ENCODE measurements at places on chromosomes 2 and 18.

- DNase-seq: no peak
Measured at GRCh38 chr2:239587311-239587731, 186.5 kb upstream of the HDAC4 start.

DNA sequence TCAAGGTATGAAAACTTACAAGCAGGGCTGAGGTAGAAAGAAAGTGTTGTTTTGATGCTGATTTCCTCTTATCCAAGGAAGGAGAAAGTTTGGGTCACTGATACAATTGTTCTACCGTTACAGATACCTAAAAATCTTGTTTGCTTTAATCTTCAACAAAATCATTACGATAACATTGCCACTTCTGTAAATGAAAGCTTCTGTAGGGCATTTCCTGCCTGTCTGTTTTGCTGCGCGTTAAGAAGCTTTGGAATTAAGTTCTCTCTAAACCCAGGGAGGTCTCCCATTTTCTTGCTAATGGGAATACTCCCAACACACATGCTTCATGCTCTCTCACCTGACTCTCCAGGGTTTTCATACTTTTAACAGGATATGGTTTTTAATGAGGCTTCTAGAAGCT is 258.5 kb downstream of the PTGR3 start:
- DNase-seq: no peak

GRCh38 chr2:148244593-148245292 is 223.9 kb downstream of the MBD5 start:
- DNase-seq: no peak

- no peak for DNase-seq
Measured at GRCh38 chr2:40367652-40368051, 84.2 kb downstream of the SLC8A1 start.

DNA sequence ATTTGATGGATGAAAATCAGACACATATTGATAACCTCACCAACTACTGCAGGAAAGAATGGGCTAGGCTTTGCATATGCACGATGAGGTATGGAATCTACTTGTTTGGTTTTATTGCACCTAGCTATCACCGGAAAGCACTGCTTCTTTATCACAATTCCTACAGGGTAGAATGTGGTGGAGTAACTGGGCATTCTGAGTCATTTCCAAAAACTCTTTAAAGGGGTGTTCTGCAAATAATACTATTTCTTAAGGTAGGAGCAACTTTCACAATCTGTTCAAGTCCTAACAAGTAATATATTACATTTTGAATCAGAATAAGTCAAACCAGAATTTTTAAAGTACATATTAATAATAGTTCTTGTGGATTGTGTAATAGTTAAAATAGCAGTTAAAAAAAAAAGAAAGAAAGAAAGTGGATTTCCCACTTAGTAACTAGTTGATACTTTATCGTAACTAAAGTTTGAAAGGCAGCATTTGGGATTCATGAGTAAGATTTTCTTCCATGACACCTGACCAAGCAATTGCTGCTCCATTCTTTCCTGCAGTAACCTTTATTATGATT is 40.5 kb downstream of the INO80C start:
- DNase-seq: no peak

GRCh38 chr2:53715568-53715967 is 52.0 kb upstream of the CHAC2 start:
- DNase-seq: no peak

DNA sequence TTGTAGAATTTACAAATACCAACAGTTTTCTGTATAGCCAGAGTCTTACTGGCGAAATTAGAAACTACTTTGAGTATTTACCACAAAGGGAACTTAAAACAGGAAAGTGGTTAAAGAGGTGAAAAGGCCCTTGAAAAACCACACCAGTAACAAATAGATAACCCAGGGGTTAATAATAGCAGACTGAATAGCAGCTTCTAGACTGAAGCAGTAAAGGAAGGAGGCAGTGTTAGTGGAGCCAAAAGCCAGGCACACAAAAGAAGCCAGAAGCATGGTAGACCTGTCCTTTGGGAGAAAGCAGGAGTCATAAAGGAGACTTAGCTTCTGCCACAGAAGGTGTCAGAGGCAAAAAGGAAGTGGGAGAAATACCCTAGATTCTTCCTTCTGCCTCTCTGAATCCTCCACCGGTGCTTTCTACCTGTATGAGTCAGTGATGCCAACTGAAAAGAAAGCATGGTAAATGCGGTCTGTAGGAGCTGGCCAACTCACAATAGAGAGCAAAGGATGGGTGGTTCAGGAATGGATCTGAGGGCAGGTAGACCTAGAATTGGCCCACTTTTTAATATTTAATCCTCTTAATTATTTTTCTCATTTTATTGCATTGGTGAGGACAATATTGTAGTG is 97.3 kb downstream of the ARL6IP6 start:
- DNase-seq: no peak

GRCh38 chr2:29130295-29130694 is 15.1 kb downstream of the CLIP4 start:
- peak; percentile 46 for DNase-seq

GRCh38 chr2:165573534-165574461 is 104.3 kb downstream of the CSRNP3 start:
- peak; percentile 92 for DNase-seq

- DNase-seq: no peak
Measured at GRCh38 chr2:42138163-42139015, 30.8 kb upstream of the EML4 start.

DNA sequence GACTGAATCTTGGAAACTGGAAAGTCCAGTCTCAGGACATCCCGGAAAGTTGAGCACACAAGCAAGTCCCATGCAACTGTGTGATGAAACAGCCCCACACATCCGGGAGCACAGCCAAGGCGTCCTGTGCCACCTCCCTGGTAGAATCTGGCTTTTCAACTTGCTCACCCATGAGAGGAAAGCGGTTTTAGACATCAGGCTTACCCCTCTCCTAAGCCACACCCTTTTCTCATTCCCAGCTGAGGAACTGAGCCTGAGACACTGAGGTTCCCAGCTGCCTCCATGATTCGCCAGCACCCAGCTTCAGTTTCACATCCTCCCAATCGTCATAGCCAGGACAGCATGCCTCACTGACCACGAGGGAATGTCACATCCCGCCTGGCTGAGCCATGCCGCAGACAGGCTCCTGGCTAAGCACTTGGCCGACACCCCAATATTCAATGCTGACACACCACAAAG is 60.3 kb downstream of the STEAP3 start:
- DNase-seq: no peak

- no peak for DNase-seq
Measured at GRCh38 chr2:123040506-123040905, 984.6 kb upstream of the CNTNAP5 start.

GRCh38 chr2:38553554-38553953 is 49.2 kb downstream of the HNRNPLL start:
- no peak for DNase-seq

GRCh38 chr2:82748653-82749052 is 1710.4 kb downstream of the SUCLG1 start:
- no peak for DNase-seq

GRCh38 chr18:75111760-75112159 is 97.2 kb downstream of the PTGR3 start:
- no peak for DNase-seq

- DNase-seq: no peak
Measured at GRCh38 chr2:126543081-126543480, 112.9 kb upstream of the GYPC start.

DNA sequence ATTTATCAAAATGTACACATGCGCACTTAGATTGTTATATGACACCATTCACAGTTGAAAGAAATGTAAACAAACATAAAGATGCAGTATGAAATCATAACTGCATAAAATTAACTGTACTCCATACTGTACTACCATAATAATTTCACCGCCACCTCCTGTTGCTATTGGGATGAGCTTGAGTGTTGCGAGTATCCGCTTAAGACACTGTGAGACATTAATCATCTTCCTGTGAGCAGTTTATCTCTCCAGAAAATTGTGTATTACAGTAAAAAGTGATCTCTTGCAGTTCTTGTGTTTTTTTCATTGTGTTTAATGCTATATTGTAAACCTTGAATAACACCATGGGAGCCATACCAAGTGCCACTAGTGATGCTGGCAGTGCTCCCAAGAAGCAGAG is 46.1 kb downstream of the OLA1 start:
- DNase-seq: no peak

DNA sequence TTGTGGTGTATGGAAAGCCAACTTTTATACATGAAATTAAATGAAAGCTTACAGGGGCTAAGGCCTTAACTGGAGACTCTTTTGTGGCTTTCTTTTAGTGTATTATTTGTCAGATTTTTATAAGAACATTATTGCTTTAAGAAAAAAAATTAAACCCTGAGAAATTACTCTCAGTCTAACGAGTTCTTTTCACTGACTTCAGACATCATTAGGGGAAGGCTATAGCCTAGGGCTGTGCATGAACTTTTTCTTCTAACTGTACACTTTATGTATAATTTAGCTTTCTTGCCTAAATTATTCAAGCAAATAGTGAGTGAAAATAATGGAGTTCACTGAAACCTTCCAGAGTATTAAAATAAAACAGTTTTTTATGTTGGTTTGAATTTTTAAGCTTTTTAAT is 151.1 kb upstream of the MEIS1 start:
- DNase-seq: no peak

GRCh38 chr2:133968446-133968845 is 285.4 kb upstream of the MGAT5 start:
- no peak for DNase-seq

DNA sequence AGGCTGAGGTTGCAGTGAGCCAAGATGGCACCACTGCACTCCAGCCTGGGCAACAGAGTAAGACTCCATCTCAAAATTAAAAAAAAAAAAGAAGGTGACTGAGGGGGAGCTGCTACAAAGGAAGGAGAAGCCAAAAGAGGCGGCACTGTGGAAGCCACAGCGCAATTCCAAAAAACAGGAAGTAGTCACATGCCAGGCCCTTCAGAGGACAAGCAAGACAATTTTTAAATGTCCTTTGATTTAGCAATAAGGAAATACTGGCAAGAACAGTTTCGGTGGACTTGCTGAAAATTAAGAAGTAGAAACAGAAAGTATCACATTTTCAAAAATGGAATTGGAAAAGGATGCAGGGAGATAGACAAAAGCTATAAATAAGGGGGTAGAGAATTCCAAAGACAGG is 122.8 kb downstream of the OSBPL1A start:
- no peak for DNase-seq

- DNase-seq: no peak
Measured at GRCh38 chr2:95275601-95276243, 1.5 kb downstream of the PROM2 start.

DNA sequence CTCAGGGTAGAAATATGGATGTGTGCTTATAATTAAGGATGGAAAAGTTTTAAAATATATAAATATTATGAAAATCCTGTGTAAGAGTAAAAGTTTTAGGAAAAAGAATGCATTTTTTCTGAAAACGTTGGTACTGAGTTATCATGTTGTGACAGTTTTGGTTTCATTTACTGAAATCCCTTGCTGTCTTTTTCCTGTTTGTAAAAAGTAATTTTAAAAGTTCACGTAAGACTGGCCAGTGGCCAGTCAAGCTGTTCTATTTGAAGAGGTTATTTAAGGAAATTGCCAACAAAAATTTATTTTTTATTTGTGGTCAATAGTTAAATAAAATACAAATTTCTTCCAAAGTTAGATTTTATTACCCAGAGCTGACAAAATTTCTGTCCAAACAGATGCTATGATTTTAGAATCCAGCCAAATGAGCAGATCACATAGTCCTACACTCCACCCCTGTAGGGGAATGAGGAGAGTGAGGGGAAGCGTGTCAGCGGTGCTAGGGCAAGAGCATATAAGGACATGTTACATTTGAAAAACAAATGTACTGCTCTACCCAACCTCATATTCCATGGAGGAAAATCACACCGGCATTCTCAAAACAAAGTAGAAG is 297.8 kb upstream of the TFPI start:
- DNase-seq: no peak

DNA sequence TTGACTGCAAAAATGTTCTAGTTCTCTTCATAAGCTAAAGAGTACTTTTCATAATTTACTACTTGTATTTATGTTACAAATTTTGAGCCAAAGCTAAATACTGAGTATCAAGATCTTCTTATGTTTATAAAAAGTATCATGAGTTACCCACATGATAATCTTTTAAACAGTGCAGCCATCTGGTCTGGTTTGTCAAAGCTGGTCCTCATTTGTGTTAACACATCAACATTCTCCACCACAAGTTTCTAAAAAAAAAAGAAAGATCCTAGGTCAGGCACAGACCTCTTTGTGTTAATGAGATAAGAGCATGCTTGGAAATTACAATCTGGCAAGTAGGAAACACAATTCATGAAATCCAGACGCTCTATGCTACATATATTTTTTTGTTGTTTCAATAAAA is 75.5 kb upstream of the FRZB start:
- no peak for DNase-seq

DNA sequence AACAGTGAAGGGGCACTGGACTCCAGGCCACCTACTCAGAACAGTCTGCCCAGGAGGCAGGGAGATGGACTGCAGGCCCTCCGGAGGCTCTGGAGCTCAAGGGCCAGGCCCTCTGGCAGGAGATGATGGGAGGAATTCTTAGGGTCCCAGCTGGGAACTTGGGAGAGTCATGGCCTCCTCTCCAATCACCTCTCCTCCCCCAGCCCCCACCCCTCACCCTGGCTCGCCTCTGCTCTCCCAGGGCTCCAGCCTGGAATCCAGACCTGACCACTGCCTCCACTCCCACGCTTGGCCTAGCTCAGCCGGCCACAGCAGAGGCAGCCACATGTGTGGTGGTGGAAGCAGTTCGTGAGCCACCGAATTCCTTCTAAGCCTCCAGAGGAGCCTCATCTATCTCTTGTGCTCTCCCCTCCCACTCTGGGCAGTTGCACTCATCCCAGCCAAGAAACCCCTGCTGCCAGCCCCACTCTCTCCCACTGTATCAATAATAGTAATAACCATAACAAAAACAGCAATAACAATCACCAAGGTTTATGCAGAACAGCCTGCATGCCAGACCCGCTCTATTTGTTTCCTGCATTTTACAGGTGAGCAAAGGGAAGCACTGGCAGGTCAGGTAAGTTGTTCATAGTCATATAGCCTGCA is 67.4 kb downstream of the TNS1 start:
- no peak for DNase-seq

- DNase-seq: no peak
Measured at GRCh38 chr18:38572554-38573111, 1007.0 kb upstream of the CELF4 start.

DNA sequence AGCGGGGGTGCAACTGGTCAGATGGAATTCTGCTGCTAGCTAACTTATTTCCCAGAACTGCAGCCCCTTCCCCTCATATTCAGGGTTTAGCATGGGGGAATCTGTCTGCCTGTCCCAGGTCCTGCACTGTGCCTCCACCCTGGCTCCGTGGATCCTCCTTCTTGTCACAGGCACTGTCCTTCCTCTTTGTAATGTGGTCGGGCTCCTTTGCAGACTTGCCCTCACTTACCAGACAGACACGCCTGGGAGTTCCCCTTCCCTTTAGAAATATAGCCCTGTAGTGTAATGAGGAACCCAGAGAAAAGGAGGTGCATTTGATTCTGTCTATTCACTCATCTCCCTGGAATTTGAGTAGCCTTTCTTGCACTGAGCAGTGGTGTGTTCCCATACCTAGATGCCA is 108.7 kb downstream of the TRIM43 start:
- no peak for DNase-seq

- no peak for DNase-seq
Measured at GRCh38 chr2:113724010-113724409, 32.4 kb downstream of the SLC35F5 start.
